ENCODE measurements at places on chromosomes 11 and 22. TPM values are rescaled to one million over a fixed set of nuclear protein-coding genes. Genes with fewer than 3 reads are reported as not detected.

DNA sequence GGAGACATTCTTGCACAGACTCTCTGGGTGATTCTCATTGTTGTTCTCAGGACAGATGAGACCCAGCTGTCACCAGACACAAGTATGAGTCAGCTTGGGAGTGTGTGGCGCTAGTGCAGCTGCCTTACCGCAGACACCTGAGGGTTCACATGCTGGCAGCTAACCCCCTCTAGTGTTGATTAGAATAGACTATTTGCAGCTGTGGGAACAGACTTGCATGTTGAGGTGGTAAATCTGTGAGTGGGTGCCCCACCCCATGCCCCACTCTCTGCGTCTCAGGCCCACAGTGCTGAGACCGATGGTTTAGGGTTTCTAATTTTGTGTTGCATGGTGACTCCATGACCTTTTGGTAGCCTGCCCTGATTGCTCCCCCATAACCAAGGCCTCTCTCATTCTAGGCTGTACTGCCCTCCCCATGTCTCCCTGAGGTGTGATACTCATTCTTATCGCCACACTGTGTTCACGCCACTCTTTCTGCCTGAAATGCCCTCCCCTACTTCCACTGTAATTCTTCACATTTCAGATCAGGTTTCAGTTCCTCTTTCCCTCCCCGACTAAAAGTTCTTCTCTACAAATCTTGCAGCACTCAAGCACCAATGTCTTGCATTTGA lies 73.7 kb upstream of the KIRREL3 start:
- peak; percentile 43 for DNase-seq

- DNase-seq = no peak
Measured at GRCh38 chr22:26718905-26719304, 61.5 kb downstream of the MIAT start.

Gene PHLDA2
- 8.9 TPM for total RNA-seq

- DNase-seq = no peak
Measured at GRCh38 chr11:3192511-3193372, 25.9 kb downstream of the MRGPRG start.

DNA sequence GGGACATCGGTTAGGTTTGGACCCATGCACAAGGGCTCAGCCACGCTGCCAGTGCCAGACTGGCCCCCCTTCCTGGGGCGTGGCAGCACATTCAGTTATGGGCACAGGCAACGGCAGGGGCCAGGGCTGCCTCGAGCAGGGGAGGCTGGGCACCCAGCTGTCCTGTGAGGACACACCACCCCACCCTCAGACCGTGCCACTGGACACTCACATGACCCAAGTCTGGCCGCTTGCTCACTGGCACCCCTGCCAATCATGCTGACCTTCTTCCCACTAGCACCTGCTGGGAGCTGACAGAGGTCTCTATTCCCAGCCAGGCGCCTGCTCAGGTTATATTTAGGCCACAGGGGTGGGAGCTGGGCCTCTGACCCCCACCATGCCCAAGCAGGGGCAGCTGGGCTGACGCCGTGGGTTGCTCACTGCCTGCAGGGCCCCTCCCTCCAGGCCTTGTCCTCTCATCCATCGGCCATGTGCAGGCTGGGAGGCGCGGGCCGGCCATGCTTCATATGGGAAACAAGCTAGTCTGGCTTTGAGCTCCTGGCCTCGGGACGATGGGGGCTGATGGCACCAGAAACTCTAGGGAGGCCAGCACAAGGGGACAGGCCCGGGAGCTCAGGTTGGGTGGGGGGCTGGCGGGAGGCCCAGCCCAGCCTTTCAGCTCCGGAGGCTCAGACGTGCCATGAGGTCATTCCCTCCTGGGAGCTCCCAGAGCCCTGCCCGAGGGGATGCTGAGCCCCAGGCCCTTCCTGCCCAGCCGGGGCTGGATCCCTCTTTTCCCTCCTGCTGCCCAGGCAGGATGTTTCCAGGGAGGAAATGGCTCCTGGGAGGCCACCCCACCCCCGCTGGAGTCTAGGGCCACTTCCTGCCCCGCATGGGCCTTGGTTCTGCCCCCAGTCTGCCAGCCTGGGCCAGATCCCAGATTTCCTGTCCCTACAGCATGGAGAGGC lies 15.2 kb upstream of the TBX1 start:
- no peak for DNase-seq

DNA sequence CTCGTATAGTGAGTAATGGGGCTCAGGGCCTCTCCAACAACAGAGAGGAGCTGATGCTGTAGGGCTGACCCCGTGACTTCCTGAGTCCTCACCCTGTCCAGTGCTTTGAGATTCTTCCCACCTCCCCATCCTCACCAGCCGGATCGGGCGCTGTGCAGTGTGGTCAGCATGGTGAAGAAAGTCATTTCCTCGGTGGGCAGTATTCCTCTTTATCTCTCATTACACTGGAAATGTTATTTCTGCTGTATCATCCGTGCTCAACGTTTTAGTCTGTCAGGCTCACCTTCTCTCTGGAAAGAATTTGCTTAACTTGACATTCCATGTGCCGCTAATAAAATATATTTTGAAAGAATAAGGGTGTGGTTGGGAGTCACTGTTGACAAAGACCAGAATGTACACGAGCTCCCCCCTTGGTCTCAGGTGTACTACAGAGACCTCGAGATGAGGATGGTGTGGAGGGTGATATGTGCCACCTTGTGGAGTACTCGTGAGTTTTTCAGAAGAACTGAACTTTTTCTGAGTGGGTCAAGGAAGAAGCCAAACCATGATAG lies 25.7 kb upstream of the SCGB1A1 start:
- peak; percentile 26 for DNase-seq

Gene FOLH1
- total RNA-seq = 1.0 TPM

Data from mucosa of descending colon (tissue), 3 donors.